ENCODE measurements at places on chromosomes 7 and 10. TPM values are rescaled to one million over a fixed set of nuclear protein-coding genes. Genes with fewer than 3 reads are reported as not detected.

ARMH3 gene
- total RNA-seq = 5.8 TPM

CD36 gene
- 0.15 TPM for total RNA-seq

PON3 gene
- total RNA-seq = 0.32 TPM

RBM48 gene
- 11.0 TPM for total RNA-seq

LBX1 gene
- total RNA-seq = not detected

TNKS2 gene
- total RNA-seq = 58.1 TPM

NOM1 gene
- 20.1 TPM for total RNA-seq

CALHM1 gene
- not detected for total RNA-seq

ZNF716 gene
- total RNA-seq = not detected

EN2 gene
- not detected for total RNA-seq

LAMTOR4 gene
- 134 TPM for total RNA-seq

TSPAN33 gene
- 0.30 TPM for total RNA-seq

Measured in epithelial cell of umbilical artery (primary cell).